ENCODE measurements at places on chromosomes 13 and 19.

DNA sequence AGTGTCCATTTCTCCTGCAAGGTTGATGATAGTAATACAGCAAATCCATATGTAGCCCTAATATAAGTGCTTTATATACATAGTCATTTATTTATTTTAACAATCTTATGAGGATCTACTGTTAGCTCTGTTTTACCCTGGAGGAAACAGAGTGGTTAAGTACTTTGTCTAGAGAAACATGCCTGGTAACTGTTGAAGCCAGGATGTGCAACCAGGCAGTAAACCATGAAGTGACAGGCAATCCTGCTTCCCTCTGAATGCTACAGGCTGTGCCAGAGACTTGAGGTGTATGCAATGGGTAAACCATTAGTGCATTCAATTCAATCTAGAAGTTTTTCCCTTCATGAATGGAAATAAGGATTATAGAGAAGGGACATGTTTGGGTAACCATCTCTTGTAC lies 911.0 kb downstream of the PCDH17 start:
- DNase-seq: no peak

DNA sequence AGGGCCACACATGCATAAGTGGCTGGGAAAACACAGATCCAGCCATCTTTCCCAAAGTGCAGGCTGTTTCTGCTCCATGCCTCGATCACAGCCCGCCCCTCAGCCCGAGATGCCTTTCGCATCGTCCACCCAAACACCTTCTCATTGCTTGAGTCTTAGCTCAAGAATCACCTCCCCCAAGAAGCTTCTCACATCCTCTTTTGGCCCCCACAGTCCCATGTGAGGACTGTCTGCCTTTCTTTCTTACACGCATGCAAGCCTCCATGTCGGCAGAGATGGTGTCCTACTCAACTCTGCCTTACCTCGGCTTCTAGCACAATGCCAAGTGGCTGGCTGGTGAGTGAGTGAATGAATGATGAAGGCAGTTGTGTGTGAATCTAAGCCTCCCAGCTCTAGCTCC lies 18.1 kb upstream of the GSX1 start:
- DNase-seq: no peak

DNA sequence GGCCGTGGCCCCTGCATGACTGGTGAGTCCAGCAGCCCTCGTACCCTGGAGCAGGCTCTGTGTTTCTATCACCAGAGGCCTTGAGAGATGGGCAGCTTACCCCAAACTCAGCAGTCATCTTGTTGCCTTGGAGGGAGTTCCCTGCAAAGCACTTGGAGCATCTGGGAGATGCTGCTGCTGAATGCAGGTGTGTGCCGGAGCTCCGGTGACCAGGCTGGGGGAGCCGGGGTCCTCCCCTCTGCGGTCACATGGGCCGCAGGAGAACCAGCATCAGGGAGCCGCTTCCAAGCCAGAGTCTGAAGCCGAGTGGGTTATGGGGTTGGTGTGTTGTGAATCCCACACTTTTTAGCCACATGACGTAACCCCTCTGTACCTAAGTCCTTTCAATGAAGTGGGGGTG lies 82.8 kb downstream of the TEX29 start:
- DNase-seq: no peak

DNA sequence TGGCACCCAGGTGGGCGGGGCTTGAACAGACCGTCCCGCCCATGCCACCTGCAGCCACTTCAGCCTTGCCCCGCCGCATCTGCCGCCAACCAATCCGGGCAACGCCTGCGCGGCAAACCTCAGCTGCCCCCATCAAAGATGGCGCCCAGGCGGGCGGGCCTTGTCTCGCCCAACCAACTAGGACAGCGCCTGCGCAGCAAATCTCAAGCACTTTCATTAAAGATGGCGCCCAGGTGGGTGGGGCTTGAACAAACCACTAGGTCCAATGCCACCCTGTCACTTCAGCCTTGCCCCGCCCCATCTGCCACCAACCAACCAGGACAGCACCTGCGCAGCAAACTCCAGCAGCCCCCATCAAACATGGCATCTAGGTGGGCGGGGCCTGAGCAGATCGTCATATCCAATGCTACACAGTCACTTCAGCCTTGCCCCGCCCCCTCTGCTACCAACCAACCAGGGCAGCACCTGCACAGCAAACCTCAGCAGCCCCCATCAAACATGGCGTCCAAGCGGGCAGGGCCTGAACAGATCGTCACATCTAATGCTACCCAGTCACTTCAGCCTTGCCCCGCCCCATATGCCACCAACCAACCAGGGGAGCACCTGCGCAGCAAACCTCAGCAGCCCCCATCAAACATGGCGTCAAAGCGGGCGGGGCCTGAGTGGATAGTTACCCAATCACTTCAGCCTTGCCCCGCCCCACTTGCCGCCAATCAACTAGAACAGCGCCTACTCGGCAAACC lies 1.4 kb downstream of the PEG3 start:
- DNase-seq: peak; percentile 1

- DNase-seq: peak; percentile 39
Measured at GRCh38 chr13:114167426-114167825, 11.6 kb upstream of the CFAP97D2 start.

- no peak for DNase-seq
Measured at GRCh38 chr13:72745260-72745659, 17.5 kb downstream of the BORA start.

DNA sequence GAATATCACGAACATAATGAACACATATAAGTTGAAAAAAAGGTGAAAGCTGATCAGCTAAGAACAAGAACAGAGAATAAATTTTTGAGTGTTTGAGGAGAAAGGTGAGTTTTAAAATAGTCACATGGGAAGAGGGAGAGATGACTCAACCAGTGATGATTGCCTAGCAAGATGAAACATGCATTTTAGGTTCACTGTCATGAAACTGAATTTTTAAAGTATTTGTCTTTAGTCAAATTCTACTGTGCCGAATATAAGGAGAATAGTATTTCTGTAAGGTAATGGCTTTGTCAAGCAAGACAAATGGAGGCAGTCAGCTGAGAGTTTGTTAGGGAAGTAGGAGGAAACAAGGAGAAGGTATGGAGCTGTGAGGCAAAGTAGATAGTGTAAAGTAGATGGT lies 2557.4 kb downstream of the PCDH9 start:
- DNase-seq: no peak

- DNase-seq: no peak
Measured at GRCh38 chr13:111973605-111974340, 93.2 kb upstream of the SOX1 start.

DNA sequence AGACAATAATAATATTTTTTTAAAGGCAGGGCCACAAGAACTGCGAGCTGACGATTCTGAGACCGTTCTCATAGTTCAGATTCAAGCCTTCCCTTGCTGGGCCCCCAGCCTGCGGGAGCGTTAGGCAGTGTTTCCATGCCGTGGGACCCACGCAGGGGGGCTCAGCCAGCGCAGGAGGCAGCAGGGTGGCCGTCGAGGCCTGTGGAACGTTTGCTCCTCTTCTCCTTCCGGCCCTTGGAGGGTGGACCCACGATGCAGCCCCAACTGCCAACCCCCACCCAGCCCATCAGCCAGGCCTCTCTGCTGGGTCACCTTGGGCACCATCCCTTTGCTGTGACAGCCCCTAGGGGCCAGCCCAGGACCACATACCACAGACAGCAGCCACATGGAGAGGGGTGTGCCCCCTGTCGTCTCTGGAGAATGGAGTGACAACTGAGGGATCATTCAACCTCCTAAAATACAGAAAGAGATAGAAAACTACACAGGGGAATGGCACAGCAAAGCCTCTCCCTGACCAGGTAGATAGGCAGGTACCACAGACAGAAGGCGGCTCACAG lies 46.8 kb downstream of the PDCD5 start:
- no peak for DNase-seq

GRCh38 chr13:19618977-19619376 lies 14.5 kb upstream of the MPHOSPH8 start:
- peak; percentile 63 for DNase-seq

GRCh38 chr13:27264181-27264580 lies 6.4 kb upstream of the RASL11A start:
- peak; percentile 36 for DNase-seq

DNA sequence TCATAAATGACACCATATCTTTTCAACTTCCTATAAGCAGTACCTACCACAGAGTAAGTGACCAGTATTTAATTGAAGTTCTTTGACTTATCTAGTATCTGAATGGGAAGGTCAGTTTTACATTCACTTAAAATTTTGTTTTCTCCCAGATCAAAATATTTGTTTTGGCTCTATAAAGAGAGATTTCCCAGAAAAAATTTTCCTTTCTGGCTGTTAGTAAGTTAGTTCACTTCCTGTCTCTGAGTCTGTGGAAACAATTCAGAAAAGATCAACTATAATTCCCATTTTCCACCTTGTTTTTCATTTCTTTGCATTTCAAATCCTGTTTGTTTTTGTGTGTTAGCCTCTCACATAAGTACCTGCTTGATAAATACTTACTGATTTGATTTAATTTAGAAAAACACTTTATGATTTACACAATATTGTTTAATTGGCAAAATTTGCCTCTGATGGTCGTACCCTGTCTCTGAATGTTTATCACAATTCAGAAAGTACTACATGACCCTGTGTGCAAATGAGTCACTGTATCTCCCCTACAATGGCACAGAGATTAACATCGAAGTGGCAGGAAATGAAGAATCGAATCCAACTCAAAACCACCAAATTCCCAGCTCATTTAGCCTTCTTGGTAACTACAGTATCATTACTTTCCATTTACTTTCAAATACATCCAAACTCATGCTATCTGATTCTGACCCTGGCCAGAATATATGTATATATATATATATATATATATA lies 15.4 kb upstream of the MED4 start:
- peak; percentile 47 for DNase-seq

DNA sequence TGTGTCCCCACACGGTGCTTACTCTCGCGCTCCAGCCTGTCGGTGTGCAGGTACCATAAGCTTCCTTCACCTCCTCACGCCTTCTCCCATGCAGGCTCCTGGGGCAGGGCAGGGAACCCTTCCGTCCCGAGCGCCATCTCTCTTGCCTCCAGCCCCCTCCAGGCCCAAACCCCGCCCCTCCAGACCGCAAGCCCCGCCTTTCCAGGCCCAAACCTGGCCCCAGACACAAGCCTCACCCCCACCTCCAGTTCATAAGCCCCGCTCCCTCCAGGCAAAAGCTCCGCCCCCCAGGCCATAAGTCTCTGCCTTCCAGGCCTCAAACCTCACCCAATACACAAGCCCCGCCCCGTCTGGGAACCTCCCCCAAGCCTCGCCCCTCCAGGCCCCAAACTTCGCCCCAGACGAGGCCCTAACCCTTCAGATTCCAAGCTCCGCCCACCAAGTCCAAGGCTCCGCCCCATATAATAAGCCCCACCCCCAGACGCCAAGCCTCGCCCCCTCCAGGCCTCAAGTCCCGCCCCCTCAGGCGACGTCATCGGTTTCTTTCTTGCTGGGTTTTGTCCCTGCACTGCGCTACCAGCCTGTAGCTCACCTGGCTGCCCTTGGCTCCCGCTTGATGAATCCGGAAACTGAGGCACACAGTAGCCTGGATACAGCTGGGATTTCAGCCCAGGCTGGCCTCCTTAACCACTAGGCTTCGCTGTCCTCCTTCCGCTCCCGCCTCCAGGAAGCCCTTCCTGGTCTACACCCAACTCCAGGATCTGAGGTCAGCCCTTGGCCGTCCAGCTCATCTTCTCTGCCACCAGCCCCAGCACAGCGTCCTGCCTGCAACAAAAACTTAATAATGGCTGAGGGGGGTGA lies 16.1 kb downstream of the MKNK2 start:
- DNase-seq: peak; percentile 52

- DNase-seq: peak; percentile 90
Measured at GRCh38 chr13:51524829-51525566, 59.3 kb upstream of the WDFY2 start.

DNA sequence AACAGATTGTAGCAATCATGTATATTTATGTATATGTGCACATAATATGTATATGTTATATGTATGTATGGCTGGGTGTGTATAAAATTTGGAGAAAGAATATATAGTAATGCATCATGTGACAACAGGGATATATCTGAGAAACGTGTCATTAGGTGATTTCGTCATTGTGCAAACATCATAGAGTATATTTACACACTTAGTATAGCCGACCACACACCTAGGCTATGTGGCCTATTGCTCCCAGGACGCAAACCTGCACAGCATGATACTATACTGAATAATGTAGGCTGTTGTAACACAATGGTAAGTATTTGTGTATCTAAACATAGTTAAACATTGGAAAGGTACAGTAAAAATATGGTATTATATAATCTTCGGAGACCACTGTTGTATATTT lies 43.8 kb downstream of the ESD start:
- no peak for DNase-seq

- peak; percentile 96 for DNase-seq
Measured at GRCh38 chr19:2427429-2428320, at the start of gene TIMM13. Gene TIMM13 (minus strand): TSS chr19:2427586. CDS start chr19:2427533, 53 bp downstream.

- DNase-seq: no peak
Measured at GRCh38 chr13:48403913-48404312, 9.0 kb downstream of the LPAR6 start.

DNA sequence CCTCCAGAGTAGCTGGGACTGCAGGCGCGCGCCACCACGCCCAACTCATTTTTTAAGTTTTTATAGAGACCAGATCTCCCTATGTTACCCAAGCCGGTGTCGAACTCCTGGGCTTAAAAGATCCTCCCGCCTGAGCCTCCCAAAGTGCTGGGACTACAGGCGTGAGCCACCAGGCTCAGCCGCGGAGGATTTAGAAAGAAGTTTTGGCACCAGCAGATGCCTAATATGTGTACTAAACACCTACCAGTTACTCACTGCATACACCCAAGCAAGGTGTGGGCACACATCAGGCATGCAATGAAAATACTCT lies 464 bp upstream of the ZFP14 start:
- DNase-seq: no peak

DNA sequence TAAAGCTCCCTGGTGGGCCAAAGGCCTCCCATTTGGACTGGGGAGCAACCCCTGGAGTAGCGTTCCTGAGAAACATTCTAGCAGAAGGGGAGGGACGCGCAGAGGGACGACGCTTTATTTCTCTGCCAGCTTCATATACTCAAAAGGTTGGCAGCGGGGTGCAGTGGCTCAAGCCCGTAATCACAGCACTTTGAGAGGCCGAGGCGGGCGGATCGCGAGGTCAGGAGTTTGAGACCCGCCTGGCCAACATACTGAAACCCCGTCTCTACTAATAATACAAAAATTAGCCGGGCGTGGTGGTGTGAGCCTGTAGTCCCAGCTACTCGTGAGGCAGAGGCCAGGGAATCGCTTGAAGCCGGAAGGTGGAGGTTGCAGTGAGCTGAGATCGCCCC lies 16.8 kb downstream of the RB1 start:
- no peak for DNase-seq

GRCh38 chr13:46559272-46559805 lies 6.4 kb downstream of the LRCH1 start:
- peak; percentile 60 for DNase-seq

Measured in ELR (cell line).